ENCODE measurements at places on chromosomes 7 and 10. TPM values are rescaled to one million over a fixed set of nuclear protein-coding genes. Genes with fewer than 3 reads are reported as not detected.

AGAP9 gene
- 5.4 TPM for total RNA-seq

SLC18A3 gene
- total RNA-seq: not detected

HMX3 gene
- not detected for total RNA-seq

PRLHR gene
- not detected for total RNA-seq

GIMAP1 gene
- not detected for total RNA-seq

- H3K27me3 ChIP-seq: no peaks in the 10 kb centered on the region
- no peak overlapping the region for H3K27ac ChIP-seq
- H3K4me1 ChIP-seq: peaks cover 25% of the 10 kb centered on the region
- H3K36me3 ChIP-seq: peaks cover 2% of the 10 kb centered on the region
These were observed 50.3 kb upstream of the ZEB1 start for GRCh38 chr10:31268444-31269303.

GRCh38 chr10:133154996-133155778, 4.8 kb upstream of the KNDC1 start:
- H3K27me3 ChIP-seq: peaks cover 46% of the 10 kb centered on the region
- H3K36me3 ChIP-seq: no peaks in the 10 kb centered on the region
- H3K27ac ChIP-seq: no peak overlapping the region
- DNase-seq: peak; percentile 70
- no peaks in the 10 kb centered on the region for H3K4me1 ChIP-seq
